Activated CD8-positive, alpha-beta memory T cell treated with anti-CD3 and anti-CD28 coated beads, Interleukin-2, amount 50 U/mL, for 48 hours (primary cell): ENCODE measurements at places on chromosomes 11 and 22.

GRCh38 chr22:22717664-22718063 lies 73.2 kb downstream of the GGTLC2 start:
- DNase-seq = no peak

DNA sequence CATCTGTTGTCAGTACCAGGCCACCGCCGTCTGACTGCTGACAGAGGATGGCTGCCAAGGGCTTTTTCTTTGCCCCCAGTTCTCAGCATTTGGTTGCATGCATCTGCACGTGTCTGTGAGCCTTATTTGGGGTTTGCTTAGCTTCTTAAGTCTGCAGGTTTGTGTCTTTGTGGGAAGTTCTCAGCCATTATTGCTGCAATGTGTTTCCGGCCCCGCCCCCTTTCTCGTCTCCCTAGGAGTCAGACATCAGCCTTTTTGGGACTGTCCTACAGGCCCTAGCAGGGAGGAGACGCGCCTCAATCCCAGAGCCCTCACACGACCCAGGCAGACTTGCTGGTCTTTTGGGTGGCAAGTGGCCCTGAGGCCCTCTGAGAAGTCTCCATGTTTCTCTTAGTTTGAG lies 8.0 kb downstream of the MOB2 start:
- no peak for DNase-seq

DNA sequence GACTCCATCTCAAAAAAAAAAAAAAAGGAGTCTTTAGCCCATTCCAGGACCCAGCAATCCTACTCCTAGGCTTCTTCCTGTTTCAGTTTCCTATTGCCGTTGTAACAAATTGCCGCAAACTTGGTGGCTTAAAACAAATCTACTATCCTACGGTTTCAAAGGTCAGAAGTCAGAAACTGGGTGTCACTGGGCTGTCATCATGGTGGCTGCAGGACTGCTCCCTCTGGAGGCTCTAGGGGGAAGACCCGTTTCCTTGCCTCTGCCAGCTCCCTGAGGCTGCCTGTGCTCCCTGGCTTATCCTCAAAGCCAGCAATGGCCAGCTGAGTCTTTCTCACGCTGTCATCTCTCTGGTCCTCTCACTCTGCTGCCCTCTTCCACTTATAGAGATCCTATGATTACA lies 8.7 kb upstream of the DAGLA start:
- DNase-seq = no peak

GRCh38 chr11:9530901-9531625 lies 42.4 kb upstream of the WEE1 start:
- no peak for DNase-seq

GRCh38 chr11:13672576-13673210 lies 4.2 kb downstream of the FAR1 start:
- DNase-seq = no peak

DNA sequence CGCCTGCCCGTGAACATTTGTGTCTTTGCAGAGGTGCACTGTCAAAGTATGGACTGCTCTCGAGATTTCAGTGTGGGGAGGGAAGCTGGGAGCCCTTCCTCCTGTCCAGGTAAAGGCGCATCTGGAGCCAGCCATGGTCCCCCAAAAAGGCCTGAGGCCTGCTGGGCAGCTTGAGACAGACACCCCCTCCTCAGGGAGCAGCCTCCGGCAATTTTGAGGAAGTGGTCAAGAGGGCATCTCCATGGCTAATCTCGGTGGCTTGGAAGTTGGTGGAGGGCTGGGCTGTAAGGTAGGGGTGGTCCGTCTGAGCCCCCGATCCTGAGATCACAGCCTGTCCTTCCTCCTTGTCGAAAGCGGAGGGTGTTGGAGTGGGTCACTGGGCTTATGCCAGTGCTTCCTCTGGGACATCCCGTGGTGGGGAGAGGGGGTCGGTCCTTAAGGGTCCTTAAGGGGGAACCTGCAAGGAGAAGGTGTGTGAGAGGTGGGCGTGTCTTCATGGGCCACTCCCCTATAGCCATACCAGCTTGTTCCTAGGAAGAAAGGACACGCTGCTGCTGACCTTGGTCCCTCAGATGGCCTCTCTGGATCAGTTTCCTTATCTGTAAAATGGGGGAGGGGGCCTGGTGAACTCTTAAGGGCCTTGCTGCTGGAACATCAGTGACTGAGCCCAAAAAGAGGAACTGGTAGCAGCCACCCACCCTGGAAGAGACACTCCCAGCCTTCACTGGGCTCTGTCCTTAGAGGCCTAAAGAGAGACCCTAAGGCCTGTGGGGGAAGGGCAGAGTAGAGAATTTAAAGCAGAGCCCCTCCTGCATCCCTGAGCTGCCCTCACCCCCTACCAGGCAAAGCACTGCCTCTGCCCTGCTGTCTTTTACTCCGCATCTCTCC lies 2.6 kb downstream of the KCNC1 start:
- no peak for DNase-seq

GRCh38 chr11:95279921-95280868 lies 49.2 kb upstream of the SESN3 start:
- DNase-seq = no peak

DNA sequence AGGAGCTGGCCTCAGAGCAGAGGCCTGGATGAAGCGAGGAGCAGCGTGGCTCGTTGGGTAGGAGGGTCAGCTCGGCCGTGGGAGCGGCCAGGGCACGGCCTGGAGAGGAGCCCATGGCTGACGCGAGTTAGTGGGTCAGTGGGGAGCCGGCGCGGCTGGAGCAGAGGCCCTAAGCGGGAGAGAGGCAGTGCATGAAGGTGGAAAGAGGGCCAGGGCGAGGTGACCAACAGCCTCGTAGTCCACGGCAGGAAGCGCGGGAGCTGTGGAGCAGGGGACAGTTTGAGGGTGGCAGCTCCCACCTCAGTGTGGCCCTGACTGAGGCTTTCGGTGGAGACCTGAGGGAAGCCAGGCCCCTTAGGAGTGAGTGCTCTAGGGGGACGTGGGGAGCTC lies 24.1 kb downstream of the DCPS start:
- DNase-seq = no peak

DNA sequence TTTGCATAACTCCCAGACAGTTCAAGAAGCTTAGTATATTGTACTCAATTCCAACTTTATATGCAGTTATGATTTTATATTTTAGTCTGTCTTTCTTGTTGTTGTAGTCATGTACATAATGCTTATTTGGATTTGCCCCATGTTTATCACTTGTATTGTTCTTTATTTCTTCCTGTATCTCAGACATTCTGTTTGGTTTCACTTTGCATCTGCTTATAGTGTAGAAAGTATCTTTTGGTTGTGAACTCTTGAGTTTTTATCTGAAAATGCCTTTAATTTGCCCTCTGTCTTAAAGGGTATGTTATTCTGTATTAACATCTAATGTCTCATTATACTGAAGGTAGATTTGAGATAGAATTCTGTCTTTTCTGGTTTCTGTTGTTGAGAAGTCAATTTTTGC lies 275.4 kb downstream of the DYNC2H1 start:
- no peak for DNase-seq

- no peak for DNase-seq
Observed at GRCh38 chr22:48234011-48234410, 1471.6 kb downstream of the TBC1D22A start.

- DNase-seq = no peak
Observed at GRCh38 chr22:22458896-22459588, 49.5 kb downstream of the ZNF280B start.

DNA sequence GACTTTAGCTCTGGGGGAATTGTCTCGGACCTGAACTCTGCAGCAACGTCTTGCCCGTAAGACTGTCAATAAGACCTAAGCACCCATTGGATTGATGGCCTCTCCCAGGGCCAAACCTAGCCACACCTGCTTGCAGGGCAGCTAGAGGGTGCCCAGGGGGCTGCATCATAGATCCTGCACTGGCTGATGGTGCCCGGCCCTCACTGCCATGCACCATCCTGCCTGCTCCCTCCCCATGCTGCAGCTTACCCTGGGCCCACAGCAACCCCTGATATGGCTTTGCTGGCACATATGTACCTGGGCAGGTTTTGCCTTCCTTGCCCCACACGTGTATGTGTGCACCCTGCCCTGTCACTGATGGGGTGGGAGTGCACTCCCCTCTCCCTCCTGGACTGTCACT lies 8.9 kb upstream of the BBOX1 start:
- DNase-seq = no peak

GRCh38 chr11:13861411-13861810 lies 101.1 kb upstream of the SPON1 start:
- DNase-seq = no peak

DNA sequence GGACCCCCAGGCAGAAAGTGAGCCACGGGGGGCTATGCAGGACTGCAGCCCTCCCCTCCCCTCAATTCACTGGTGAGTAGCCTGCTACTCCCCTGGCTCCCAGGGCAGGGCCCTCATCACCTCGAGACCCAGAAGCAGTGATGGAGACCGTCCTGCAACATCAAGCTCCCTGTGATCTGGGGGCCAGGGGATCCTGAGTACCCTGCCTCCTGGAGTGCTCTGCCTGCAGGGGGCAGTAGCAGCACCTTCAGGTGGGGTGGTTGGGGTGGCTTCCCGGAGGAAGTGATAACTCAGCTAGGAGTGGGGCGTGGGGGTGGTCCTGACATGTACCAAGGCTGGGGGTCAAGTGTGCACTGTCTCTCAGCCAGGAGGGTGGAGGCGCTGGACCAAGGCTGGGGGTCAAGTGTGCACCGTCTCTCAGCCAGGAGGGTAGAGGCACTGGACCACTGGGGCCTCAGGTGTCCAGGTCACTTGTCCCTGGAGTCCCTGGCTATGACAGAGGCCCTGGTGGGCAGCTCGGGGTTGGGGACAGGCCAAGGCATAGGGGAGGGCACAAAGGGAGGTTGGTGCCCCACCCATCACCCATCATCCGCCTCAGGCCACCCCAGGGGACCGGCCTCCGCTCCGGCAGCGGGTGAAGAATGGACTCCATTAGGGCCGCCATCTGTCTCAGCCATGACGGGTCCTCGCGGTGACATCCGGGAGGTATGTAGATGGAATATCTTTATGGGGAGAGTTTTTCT lies 9.4 kb downstream of the RTN4R start:
- peak; percentile 70 for DNase-seq

- no peak for DNase-seq
Observed at GRCh38 chr22:48869788-48870187, 957.9 kb downstream of the BRD1 start.

- no peak for DNase-seq
Observed at GRCh38 chr11:121035169-121035755, 11.4 kb downstream of the TBCEL start.

DNA sequence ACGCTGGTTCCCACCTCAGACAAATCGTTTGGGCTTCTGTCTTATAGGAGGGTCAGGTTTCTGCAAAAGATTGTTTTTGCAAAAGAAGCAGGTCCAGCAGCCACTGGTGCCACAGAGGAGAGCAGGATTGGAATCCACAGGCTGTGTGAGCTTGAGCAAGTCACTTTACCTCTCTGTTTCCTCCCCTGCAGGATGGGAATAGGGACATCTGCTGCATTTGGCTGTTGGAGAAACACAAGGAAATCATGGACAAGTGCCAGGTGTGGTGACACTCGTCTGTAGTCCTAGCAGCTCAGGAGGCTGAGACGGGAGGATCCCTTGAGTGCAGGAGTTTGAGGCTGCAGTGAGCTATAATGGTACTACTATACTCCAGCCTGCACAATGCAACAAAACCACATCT lies 422.6 kb downstream of the MN1 start:
- DNase-seq = no peak

GRCh38 chr11:33695051-33695566 lies 5.5 kb downstream of the C11orf91 start:
- no peak for DNase-seq
